ENCODE measurements at places on chromosomes 11 and 22. TPM values are rescaled to one million over a fixed set of nuclear protein-coding genes. Genes with fewer than 3 reads are reported as not detected.

DNA sequence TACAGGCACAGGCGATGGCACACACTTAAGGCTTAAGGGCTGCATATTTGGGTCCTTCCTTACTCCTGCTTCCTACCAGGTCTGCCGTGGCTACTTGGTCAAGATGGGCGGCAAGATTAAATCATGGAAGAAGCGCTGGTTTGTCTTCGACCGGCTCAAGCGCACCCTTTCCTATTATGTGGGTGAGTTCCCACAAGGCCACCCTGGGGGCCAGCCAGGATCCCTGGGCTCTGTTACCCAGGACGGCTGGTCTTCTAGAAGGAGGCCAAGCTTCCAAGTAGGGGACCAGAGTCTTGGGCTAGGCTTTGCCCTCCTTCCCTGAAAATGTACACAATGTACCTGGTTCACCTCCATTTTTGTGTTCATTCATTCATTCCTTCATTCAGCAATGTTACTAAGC lies 29.1 kb downstream of the TREH start:
- no peak for DNase-seq

Gene ISX
- not detected for total RNA-seq

DNA sequence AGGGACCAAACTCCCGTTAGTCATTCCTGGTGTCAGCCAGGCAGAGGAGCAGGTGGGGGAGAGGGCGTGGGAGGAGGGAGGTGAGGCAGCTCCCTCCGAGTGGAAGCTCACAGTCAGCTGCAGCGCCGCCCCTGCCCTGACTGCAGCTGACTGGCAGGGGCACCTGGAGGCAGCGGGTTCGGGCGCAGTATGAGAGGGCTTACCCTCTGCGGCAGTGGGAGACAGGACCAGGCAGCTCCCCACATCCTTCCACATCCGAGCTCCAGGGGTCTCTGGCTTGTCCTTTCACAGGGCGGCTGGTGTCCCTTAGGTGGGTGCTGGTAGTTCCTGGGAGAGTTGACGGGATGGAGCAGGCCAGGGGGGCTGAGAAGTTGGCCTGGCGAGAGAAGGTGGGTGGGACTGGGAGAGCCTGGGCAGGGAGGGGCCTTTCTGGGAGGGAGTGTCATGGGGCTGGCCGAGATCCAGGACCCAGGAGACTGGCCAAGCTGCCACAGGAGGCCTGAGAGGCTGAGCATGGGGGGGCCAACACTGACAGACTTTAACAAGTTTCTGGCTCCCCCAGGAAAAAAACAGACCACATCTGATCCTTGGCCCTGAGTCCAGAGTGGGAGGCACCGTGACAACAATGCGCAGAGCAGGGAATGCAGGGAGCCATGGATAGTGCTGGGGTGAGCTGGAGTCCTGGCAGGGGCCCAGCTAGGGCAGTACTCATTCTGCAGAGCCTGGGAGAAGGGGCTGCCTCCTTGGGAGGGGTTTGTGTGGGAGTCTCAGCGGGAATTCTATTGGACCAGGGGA lies 4.9 kb downstream of the ADORA2A start:
- DNase-seq: no peak

Gene PLAAT5
- not detected for total RNA-seq

DNA sequence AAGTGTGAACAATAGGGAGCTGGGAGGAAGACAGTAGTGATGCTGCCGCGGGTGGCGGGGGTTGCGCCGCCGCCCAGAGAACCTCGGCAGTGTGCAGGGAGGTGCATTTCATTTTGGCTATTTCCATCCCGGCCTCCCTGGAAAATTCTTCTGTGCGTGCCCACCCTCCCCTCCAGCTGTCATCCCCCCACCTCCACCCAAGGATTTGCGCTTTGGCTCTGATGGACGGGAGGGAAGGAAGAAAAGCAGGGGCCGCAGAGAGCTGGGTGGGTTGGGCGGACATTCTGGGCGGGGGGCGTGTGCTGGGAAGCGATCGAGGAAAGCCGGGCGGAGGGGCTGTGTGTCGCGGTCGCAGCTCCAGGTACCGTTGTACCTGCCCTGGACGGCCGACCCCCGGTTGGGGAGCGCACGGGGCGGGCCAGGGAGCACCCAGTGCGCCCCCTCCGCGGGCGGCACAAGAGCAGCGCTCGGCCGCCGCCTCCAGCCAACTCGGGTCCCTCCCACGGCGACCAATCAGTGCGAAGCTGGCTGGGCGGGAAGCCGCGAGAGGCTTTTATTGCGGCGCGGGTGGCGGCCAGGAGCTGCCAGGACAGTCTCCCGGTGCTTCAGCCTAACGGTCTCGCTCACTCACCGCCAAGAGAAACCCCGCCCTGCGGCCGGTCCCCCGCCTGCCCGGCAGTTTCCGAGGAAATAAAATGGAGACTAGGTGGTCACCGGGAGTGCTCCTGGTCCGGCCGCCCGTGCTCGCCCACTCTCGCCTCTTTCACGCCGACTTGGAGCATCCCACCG lies 1.6 kb downstream of the NCAM1 start:
- DNase-seq: no peak

DNA sequence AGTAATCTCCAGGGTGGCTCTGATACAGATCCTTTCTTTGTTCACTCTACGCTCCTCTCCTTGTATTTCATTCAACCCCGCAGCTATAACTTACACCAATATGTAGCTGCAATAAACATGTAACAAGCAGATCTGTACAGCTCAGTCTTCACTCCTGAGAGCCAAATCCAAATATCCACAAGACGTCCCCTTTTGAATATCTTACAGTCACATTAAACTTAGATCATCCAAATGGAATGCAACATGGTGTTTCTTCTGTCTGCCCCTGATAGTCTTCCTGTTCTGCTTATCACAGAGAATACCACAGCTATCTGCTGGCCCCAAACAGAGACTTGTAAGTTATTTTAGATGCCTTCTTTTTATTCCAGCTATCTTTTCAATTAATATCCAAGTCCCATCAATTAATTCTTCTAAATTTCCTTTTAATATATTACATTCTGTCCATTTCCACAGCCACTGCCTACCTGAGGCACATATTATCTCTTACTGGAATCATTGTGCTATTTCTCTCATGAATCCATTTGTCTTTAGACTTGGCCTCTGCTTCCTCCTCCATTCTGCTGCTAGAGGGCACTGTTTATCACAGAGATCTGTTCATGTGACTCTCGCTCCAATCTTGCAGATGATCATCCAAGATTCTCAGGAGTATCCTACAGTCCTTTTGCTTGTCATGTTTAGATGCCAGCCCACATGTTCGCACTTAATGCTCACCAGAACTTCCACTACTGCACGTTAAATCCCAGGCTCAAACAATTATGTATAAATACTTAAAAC lies 908.6 kb downstream of the NTM start:
- DNase-seq: no peak

- no peak for DNase-seq
Measured at GRCh38 chr11:60288531-60288930, 8.1 kb downstream of the MS4A4A start.

Gene PAX6
- not detected for total RNA-seq
